SK-N-MC (cell line): ENCODE measurements at places on chromosomes 5 and 9.

GRCh38 chr9:128479262-128479661 is 23.5 kb downstream of the ODF2 start:
- no peak for DNase-seq

DNA sequence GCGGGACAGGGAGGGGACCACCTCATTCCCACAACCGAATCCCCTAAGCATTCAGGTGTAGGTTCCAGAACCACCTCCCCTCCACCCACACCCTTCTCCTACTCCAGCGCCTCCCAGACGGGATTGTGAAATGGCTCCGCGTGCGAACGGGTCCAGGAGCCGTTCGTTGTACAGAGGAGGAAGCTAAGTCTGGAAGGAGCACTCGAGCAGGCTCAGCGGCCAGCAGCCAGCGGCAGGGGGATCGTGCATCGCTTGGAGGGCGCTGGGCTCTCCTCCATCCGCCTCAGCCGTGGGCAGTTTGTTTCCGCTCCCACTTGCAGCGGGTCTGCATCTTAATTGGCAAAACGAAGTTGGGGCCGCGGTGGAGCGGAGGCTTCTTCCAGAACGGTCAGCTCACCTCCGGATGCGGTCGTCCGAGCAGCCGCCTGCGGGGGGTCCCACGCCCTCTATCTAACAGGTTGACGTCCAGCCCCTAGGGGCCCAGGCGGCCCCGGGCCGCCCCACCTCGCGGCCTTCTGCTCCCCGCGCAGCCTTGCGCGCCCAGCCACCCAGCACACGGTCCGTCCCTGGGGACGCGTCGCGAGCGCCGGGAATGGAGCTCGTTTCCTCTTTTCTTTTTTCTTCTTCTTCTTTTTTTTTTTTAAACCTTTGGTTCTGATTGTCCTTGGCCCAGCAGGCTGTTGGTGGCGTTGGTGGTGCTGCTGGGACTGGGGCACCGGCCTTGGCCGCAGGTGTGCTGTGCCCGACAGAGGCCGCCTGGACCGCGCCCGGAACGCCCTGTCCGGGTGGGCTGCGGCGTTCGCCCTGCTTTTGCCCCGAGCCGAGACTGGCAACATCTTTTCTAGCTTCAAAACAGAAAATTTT is 3.9 kb upstream of the BARX1 start:
- no peak for DNase-seq

DNA sequence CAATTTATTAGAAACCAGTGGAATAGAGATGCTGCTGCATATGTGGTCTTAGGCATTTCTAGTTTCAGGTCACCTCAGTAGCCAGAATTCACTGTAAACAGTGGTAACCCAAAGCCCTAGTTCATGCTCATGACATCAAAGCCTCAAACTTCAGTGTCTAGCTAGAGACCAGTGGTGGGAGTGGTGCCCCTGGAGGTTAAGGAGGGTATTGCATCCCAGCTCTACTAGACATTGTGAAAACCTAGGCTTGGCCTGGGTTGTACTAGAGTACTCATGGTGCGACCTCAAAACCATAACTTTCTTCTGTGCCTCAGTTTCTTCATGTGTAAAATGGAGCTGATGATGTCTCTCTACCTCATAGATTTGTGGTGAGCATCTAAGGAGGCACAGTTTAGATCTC is 18.8 kb downstream of the COL5A1 start:
- DNase-seq = no peak

GRCh38 chr5:97434021-97434420 is 251.0 kb upstream of the RIOK2 start:
- DNase-seq = no peak

GRCh38 chr5:99600952-99601351 is 672.1 kb upstream of the CHD1 start:
- DNase-seq = no peak

GRCh38 chr9:24118190-24118589 is 292.1 kb upstream of the ELAVL2 start:
- no peak for DNase-seq

DNA sequence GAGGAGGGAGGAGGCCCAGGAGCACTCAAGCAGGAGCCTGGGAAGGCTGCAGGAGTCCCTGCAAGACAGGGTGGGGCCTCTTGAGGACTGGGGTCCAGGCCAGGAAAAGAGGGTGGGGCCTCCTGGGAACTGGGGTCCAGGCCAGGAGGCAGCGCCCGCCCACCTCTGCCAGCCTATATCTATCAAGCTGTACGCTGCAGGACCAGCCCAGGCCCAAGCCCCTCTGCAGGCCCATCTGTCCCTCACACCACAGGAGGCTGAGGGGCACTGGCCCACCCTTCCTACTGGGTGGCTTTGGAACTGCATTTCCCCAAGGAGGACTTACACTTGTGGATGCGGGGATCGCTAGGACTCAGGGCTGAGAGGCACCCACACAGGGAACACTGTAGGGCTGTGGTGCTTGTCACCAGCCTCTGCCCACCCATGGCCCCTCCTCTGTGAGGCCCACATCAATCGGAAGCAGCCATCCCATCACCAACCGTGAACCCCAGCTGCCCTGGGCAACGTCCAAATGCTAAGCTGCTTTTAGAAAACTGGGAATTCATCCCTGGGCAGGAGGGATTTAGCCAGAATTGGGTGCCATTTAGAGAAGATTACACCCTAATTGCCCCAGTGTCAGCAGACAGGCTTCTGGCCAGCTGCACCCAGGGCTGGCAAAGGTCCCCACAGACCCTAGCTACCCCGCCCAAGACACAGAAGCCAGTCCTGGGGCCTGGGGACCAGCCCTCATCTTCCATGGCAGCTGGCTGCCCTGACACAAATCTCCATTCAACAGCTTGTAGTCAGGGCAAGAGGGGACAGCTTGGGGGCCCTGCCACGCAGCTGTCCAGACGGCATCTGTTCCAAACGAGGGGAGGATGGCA is 15.3 kb downstream of the BICD2 start:
- no peak for DNase-seq

DNA sequence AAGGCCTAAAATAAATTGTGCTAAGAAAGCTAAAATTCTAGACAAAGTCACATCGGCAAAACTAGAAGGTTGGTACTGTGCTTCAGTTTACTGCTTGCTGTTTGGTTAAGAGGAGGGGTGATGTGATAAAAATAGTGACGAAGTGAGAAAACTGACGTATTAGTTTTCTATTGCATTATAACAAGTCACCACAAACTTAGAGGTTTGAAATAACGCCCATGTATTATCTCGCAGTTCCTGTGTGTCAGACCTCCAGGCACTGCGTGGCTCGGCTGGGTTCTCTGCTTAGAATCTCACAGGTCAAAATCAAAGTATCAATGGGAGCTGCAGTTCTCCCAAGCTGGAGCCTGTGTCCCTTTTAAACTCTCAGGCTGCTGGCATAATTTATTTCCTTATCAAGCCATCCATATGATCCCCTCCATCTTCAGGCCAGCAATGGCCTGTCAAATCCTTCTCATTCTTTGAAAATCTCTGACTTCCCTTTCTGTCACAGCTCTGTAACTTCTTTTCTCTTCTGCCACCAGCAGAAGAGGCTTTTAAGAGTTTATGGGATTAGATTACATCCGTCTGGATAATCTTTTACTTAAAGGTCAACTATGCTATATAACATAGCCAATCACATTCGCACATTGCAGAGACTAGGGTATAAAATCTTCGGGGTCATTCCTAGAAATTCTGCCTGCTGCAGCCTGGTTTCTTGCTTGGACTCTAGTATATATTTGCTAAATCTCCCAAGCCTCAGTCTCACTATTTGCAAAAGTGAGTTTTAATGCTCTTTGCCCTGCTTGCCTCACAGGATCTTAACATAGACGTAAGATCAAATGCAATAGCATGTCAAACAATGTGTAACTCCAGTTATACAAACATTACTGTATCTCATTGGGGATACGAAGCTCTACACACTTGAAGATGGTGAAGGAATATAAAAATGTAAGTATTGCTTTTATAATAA is 104.0 kb upstream of the CDKN2B start:
- no peak for DNase-seq

GRCh38 chr5:115859378-115859777 is 17.6 kb downstream of the AP3S1 start:
- no peak for DNase-seq
